Stimulated activated CD8-positive, alpha-beta memory T cell treated with anti-CD3 and anti-CD28 coated beads, Interleukin-4, amount 100 ng/mL, for 4 hours (primary cell): ENCODE measurements at places on chromosomes 16 and 17.

- DNase-seq: no peak
Measured at GRCh38 chr16:77962689-77963088, 59.7 kb upstream of the CLEC3A start.

GRCh38 chr16:68275611-68276191 lies 11.4 kb downstream of the SLC7A6 start:
- no peak for DNase-seq

DNA sequence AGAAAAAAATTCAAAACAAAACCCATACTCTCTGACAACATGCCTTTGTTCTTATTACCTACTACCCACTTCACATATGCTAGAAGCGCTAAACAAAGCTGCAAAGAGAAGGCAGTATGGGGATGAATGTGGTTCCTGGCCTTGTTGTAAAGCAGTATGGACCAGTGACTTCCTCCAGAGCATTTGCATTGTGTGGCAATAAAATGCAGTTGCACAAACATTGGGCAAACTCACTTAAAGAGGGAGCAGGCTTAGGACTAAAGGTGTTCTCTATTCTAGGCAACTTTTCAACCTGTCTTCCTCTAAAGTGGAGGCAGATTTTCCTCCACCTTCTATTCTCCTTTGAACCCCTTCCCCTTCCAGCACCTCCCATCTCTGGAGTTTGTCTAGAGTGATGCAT lies 17.1 kb downstream of the TMIGD1 start:
- DNase-seq: no peak

- DNase-seq: no peak
Measured at GRCh38 chr16:75593825-75594820, 27.9 kb downstream of the GABARAPL2 start.

DNA sequence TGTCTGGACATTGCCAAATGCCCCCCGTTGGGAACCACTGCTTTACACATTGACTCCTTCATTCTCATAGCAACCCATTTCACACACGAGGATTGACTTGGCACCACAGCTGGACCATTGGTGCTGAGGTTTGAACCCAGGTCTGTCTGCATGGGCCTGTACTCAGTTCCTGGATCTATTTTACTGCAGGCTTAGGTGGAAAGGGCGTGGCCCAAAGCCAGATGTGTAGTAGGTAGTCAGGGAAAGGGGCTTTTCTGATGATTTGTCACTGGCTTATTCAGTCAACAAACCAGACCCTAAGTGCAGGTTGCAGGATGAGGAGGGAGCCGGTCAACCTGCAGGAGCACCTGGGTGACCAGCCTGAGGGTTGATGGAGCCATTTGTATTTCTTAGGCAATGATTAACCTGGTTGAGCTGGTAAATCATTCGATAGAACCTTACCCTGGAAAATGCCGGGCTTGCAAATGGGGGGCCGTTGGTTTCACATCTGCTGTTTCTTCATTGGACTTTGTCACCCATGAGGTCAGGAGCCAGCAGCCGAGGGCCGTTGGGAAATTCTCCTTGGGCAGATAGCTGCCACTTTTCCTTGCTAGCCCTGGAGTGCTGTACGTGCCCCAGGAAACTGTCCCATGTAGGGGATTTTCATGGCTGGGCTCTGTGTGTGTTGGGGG lies 104.4 kb downstream of the CMIP start:
- no peak for DNase-seq

- no peak for DNase-seq
Measured at GRCh38 chr16:12557786-12558185, 245.9 kb downstream of the CPPED1 start.

DNA sequence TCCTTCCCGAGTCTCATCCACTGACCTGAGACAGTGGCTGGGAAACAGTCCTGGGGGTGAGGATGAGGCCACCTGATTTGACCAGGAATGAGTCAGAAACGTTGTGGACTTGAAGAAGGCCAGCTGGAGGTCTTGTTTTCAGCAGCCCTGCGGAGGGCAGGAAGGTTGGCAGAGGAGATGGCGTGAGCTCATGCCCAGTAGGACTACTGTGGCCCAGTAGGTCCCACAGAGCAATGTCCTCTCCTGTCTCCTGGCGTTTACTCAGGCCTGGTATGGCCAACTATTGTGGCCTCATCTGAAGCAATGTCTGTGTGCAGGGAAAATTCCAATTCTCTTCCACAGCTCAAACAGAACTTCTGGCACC lies 84.1 kb upstream of the DNAJA2 start:
- no peak for DNase-seq

DNA sequence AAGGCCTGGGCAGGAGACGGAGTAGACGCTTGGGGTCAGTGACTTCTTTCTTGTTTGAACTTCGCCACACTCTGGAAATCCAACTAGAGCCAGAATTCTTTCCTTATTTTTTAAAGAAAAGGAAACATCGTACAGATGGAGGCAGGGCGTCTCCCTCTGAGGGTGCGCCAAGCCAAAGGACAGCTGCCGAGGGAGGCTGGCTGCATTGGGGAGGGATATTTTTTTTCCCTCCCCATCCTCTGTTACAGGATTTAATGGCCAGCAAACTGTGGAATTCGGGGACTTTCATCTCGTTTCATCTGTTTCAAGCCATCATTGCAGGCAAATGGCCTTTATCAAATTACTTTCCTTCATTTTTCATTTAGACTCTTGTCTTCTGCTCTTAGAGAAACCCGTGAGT lies 15.9 kb downstream of the CDK5R1 start:
- DNase-seq: no peak

GRCh38 chr17:6380915-6381438 lies 53.9 kb downstream of the AIPL1 start:
- DNase-seq: no peak

GRCh38 chr17:15087946-15088345 lies 177.2 kb downstream of the PMP22 start:
- no peak for DNase-seq

GRCh38 chr16:47858333-47858982 lies 297.3 kb downstream of the ABCC12 start:
- no peak for DNase-seq

DNA sequence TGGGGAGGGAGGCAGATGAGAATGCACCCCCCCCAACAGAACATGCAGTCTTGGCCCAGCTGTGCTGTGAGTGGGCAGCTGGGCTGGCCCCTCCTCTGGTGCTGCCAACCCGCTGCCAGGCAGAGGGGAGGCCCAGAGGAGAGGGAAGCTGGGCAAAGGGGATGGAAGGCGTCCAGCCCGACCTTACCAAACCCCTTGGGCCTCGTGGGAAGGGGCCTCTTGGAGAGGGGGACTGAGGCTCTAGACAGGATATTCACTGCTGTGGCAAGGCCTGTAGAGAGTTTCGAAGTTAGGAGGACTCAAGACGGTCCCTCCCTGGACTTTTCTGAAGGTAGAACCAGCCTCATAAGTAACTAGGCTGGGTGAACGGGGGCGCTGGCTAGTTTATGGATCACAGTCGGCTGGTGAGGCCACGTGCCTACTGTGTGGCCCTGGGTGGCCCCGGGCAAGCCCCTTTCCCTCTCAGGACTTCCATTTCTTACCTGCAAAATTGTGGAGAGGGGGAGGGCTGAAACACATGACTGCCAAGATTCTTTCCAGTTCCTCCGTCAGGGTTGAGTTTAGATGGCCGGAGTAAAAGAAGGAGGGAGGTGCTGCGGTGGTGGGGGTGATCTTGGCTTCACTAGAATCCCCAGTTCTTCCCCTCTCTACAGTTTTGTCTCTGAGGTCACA lies 857 bp upstream of the STAT5A start:
- DNase-seq: no peak

GRCh38 chr16:25107466-25107792 lies 4.1 kb upstream of the LCMT1 start:
- no peak for DNase-seq

DNA sequence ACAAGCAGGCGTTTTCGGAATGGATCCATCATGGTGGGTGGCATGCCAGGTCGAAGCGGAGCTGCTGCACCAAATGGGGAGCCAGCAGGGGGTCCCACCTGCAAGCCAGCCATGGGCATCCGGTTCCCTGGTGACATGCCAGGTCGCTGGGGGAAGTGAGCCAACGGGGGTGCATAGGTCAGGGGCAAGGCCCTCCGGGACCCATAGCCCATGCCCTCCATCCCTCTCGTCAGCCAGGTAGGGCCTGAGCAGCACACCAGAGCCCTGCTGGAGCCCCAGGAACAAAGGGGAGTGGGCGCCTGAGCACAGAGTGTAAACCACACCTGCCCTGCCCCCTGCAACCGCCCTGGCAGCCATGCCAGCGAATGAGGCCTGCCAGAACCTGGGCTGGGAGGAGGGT lies 5.0 kb downstream of the SMARCD2 start:
- no peak for DNase-seq

- DNase-seq: no peak
Measured at GRCh38 chr17:38654411-38655398, 20.1 kb downstream of the EPOP start.
